Heart left ventricle (tissue), 16 donors: ENCODE measurements at places on chromosomes 2 and 18.

GRCh38 chr2:160390544-160391455, 102.8 kb downstream of the RBMS1 start:
- H3K4me3 ChIP-seq: no peak overlapping the region
- DNase-seq: no peak
- no peak overlapping the region for H3K27ac ChIP-seq
- no peaks in the 10 kb centered on the region for H3K27me3 ChIP-seq
- H3K36me3 ChIP-seq: no peaks in the 10 kb centered on the region

DNA sequence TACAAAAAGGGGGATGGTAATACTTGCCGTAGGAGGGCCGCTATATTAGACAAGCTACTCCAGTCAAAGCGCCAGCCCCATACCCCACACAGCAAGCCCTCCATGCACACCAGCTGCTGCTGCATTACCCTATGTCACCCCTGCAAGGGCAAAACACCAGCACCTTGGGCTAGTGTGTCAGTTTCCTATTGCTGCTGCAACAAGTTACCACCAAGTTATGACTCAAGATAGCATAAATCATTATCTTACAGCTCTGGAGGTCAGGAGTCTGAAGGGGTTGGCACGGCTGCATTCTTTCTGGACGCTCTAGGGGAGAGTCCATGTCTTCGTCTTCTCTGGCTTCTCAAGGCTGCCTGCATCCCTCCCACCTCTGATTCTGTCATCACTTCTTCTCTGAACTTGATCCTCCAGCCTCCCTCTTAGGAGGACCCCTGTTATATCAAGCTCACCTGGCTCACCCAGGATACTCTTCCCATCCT, 88.6 kb upstream of the ACAA2 start:
- H3K4me3 ChIP-seq: no peak overlapping the region
- H3K4me1 ChIP-seq: no peaks in the 10 kb centered on the region
- H3K27ac ChIP-seq: no peak overlapping the region
- H3K36me3 ChIP-seq: no peaks in the 10 kb centered on the region
- no peaks in the 10 kb centered on the region for H3K27me3 ChIP-seq
- no peak for DNase-seq

GRCh38 chr2:71646028-71646427, 192.7 kb downstream of the DYSF start:
- no peaks in the 10 kb centered on the region for H3K27me3 ChIP-seq
- no peak overlapping the region for H3K27ac ChIP-seq
- H3K4me1 ChIP-seq: peaks cover 8% of the 10 kb centered on the region
- H3K36me3 ChIP-seq: no peaks in the 10 kb centered on the region
- DNase-seq: peak; percentile 71

DNA sequence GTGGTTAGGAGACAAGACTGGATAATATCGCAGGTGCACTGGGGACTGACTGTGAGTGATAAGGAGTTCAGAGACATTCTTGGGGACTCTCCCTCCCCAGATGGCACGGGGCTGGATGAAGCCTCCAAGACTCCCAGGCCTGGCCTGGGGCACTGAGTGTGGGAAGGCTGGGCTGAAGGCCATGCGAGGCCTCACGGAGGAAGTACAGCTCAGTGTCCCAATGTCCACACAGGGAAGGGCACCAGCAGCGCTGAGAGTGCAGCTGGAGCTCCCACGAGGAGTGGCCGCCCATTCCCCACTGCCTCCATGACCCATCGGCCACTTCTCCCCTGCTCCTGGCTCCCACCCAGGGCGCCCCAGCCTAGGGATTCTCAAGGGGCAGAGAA, 6.5 kb downstream of the MFSD2B start:
- H3K27ac ChIP-seq: no peak overlapping the region
- H3K27me3 ChIP-seq: peaks cover 1% of the 10 kb centered on the region
- H3K4me1 ChIP-seq: no peaks in the 10 kb centered on the region
- H3K36me3 ChIP-seq: no peaks in the 10 kb centered on the region
- H3K4me3 ChIP-seq: no peak overlapping the region

- DNase-seq: no peak
- no peaks in the 10 kb centered on the region for H3K36me3 ChIP-seq
- H3K4me1 ChIP-seq: no peaks in the 10 kb centered on the region
- no peak overlapping the region for H3K27ac ChIP-seq
- H3K27me3 ChIP-seq: no peaks in the 10 kb centered on the region
Observed at GRCh38 chr18:323253-323622, 55.4 kb upstream of the THOC1 start.

- no peak for DNase-seq
- no peaks in the 10 kb centered on the region for H3K36me3 ChIP-seq
- no peaks in the 10 kb centered on the region for H3K4me1 ChIP-seq
- no peak overlapping the region for H3K4me3 ChIP-seq
Observed at GRCh38 chr18:54675076-54675475, 84.0 kb downstream of the DYNAP start.

DNA sequence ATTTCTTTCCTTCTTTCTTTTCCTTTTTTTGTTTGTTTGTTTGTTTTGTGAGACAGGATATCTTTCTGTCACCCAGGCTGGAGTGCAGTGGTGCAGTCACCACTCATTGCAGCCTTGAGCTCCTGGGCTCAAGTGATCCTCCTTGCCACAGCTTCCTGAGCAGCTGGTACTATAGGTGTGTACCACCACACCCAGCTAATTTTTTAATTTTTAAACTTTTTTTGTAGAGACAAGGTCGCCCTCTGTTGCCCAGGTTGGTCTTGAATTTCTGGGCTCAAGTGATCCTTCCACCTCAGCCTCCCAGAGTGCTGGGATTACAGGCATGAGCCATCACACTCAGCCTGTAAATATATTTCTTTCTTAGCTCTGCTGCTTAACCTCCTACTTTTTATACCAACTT, 83.4 kb upstream of the CYP20A1 start:
- no peaks in the 10 kb centered on the region for H3K4me1 ChIP-seq
- H3K36me3 ChIP-seq: peaks cover 85% of the 10 kb centered on the region
- no peak overlapping the region for H3K27ac ChIP-seq
- DNase-seq: no peak
- H3K4me3 ChIP-seq: no peak overlapping the region

- H3K4me1 ChIP-seq: no peaks in the 10 kb centered on the region
- no peak overlapping the region for H3K27ac ChIP-seq
- H3K36me3 ChIP-seq: no peaks in the 10 kb centered on the region
- no peaks in the 10 kb centered on the region for H3K27me3 ChIP-seq
Observed at GRCh38 chr2:49487139-49487538, 332.8 kb upstream of the FSHR start.

DNA sequence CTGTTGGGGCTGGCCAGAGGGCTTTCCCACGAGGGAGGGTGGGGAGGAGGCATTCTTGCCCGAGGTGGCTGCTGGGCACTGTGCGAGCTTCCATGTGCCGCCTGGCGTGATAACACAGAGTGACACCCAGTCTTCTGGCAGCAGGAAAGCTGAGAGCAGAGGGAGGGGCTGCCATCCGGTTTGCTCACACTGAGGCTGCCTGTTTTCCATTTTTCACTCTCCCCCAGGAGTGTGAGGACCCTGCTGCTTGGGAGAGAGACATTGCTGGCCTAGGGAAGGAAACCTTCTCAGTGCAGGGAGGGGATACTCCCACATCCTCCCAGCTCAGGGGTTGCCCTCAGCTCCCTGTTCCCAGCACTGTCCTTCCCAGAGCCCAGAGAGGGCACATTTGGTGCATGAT, 73.1 kb downstream of the INHBB start:
- H3K27ac ChIP-seq: no peak overlapping the region
- no peak for DNase-seq
- no peak overlapping the region for H3K4me3 ChIP-seq
